Hippocampal formation (tissue), 2 donors: ENCODE measurements at places on chromosomes 12 and 14.

- no peak for DNase-seq
Measured at GRCh38 chr14:105165761-105166485, 2.7 kb downstream of the JAG2 start.

GRCh38 chr12:117421987-117422386 is 60.6 kb upstream of the NOS1 start:
- no peak for DNase-seq

GRCh38 chr12:33634544-33634943 is 194.9 kb upstream of the SYT10 start:
- DNase-seq = no peak

GRCh38 chr12:7096006-7096932 is 4.0 kb upstream of the C1R start:
- no peak for DNase-seq

DNA sequence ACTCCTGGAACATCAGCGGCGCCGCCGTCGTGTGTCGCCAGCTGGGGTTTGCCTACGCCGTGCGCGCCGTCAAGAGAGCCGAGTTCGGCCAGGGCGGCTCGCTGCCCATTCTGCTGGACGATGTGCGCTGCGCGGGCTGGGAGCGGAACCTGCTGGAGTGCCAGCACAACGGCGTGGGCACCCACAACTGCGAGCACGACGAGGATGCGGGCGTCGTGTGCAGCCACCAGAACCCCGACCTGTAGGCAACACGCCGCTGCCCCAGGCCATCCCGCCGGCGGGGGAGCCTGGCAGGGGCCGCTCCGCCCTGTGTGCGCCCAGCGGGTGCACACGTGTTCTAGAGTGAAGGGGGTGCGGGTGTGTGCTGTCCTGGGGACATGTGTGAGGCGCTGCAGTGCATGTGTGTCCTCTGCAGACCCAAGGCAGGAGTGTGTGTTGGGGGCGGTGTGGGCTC is 8.7 kb upstream of the CYP46A1 start:
- no peak for DNase-seq

- DNase-seq = no peak
Measured at GRCh38 chr14:21072781-21073339, 2.8 kb downstream of the ARHGEF40 start.

GRCh38 chr12:104055686-104056388 is 5.8 kb upstream of the GLT8D2 start:
- no peak for DNase-seq

- no peak for DNase-seq
Measured at GRCh38 chr14:100304825-100305323, 1.4 kb downstream of the SLC25A29 start.

DNA sequence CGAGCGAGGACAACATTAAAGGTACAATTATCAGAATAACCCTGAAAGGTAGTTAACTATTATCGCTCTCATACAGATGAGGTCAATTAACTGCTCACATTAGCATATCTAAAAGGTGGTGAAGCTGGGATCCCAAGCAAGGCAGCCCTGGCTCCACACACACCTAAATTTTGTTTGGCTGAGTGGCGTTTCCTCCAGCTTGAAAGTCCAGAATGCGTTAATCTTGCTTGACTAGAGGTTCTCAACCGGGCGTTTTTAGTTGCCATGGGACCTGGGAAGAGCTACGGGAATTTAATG is 531 bp downstream of the DLGAP5 start:
- no peak for DNase-seq

DNA sequence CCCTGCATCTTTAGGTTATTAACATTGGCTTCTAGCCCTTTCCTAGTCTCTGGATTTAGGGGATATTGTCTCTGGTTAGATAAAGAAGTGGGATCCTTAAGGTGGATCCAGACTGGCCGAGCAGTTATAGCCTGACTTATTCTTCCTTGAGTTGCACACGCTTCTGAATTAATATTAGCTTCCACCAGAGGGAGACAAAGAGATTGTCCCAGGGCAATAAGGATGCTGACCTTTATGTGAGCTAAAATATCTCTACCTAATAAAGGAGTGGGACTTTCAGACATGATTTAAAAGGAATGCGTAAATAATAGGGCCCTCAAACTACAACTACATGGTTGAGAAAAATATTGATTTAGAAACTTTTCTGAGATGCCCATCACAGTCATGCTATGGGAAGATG is 139.7 kb downstream of the SLCO1B3 start:
- DNase-seq = no peak

- no peak for DNase-seq
Measured at GRCh38 chr12:3296409-3296701, 194.6 kb upstream of the PRMT8 start.

GRCh38 chr12:41186026-41186425 is 2.1 kb upstream of the PDZRN4 start:
- no peak for DNase-seq

GRCh38 chr14:54936816-54937215 is 34.2 kb upstream of the GCH1 start:
- no peak for DNase-seq

GRCh38 chr12:5582018-5582417 is 150.1 kb downstream of the NTF3 start:
- no peak for DNase-seq

- no peak for DNase-seq
Measured at GRCh38 chr12:51048661-51049251, 629 bp downstream of the LETMD1 start.

DNA sequence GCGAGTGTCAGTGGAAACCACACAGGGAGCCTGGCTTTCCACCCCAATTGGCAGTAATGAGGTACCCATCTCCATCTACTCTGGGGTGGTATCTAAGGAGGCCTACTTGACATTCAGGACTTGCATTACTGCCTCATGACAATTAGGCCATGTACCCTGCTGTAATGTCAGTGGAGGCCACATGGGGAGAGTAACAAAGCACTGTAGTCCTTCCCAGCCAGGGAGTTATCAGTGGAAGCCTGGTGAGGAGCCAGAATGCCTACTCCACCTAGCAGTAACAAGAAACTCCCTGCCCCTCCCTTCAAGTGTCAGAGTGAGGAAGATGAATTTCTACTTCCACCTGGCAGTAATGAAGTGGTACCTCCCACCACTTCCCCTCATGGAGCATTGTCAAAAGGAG is 12.5 kb downstream of the TIMM9 start:
- DNase-seq = no peak

- DNase-seq = no peak
Measured at GRCh38 chr12:28242129-28242495, 51.9 kb downstream of the CCDC91 start.

- no peak for DNase-seq
Measured at GRCh38 chr14:91356181-91356763, 61.3 kb downstream of the CCDC88C start.

DNA sequence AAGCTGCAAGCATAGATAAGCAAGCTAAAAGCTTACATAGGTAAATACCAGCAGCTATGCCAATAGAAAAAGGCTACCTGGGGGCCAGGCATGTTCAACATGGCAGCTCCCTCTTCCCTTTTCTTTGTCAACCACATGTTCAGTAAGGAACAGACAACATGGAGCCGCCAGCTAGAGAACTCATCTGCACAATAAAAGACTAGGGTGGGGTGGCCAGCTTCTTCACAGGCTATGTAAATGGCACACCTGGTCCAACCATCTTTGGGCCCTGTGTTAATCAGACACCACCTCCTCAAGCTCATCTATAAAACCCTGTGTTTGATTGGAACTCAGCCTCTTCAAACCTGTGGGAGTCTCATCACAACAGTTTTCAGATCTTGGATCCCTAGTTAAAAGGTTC is 129.7 kb upstream of the TMPO start:
- no peak for DNase-seq

- DNase-seq = no peak
Measured at GRCh38 chr12:16030744-16031143, 119.6 kb downstream of the DERA start.

- DNase-seq = no peak
Measured at GRCh38 chr14:97970222-97970621, 1173.0 kb downstream of the VRK1 start.

GRCh38 chr12:101634724-101635123 is 40.0 kb downstream of the MYBPC1 start:
- DNase-seq = no peak

GRCh38 chr14:64423987-64424386 is 35.8 kb downstream of the MTHFD1 start:
- DNase-seq = no peak

DNA sequence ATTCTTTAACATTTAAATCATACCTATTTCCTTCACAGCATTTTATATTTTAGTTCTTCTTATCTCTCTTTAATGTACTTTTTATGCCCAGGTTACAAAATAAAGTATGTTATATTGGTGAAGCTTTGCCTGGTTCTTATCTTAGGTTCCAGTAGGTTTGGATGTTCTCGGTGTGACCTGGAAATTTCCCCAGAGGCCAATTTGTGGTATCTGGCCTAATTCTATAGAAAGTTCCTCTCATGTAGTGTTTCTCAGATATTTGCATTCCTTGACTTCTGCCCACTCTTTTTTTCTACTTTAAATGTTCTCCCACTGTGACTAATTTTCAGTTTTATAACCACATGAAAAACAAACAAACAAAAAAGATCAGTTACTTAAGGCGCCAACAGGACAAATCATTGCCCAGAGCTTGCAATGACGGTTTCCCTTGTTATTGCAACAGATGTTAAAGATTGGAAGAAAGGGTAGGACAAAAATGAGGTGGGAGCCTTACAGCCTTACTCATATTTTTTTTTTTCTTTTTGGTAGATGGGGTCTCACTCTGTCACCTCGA is 41.2 kb upstream of the PPM1H start:
- no peak for DNase-seq

DNA sequence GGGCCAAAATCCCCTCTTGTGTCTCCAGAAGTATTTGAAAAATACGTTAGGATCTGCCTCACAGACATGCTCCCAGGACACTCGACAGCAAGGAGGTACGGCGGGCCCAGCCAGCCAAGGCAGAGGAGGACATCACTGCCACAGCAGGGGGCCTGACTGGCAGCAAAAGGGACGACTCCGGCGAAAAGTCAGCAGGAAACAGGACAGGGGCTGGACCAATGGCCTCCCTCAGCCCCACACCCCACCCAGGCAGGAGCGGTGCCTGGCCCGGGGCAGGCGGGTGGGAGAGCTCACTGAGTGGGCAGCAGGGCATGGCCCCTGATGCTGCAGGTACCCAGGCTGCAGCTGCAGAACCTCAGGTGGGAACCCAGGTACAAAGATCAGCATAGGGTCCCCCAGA is 17.8 kb downstream of the BRF1 start:
- DNase-seq = no peak

DNA sequence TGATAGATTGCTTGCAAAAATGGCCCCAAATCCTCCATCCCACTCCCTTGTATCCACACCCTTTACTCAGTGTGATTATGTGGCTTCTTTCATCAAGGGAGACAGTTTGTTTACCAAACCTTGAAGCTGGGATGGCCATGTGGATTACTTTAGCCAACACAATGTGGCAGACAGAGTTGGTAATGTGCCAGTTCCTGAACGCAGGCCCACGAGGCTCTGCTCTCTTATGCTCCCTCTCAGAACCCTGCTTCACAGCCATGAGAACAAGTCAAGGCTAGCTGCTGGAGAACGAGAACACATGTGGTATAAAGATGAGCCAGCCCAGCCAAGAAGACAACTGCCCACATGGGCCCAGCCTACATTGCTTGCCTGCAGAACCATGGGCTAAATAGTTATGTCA is 162.3 kb downstream of the NDUFA12 start:
- no peak for DNase-seq

DNA sequence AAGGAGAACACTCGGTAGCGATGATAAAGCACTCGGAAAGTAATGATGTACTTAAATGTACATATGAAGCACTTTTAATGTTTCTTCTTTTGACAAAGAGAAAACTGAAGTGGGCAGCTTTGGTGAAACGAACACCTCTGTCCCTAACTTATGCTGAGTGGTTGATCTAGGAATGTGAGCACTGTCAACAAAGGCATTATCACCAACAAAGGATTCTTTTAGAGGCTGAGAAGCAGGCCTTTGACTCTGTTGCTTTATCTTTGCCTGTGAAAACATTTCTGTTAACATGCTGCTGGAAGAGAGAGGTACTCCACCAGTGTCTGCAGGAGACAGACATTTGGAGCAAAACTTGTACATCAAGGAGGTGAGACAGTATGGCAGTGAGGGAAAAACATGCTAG is 103.2 kb upstream of the VRK1 start:
- no peak for DNase-seq

GRCh38 chr12:114982760-114983159 is 298.8 kb upstream of the TBX3 start:
- DNase-seq = no peak

DNA sequence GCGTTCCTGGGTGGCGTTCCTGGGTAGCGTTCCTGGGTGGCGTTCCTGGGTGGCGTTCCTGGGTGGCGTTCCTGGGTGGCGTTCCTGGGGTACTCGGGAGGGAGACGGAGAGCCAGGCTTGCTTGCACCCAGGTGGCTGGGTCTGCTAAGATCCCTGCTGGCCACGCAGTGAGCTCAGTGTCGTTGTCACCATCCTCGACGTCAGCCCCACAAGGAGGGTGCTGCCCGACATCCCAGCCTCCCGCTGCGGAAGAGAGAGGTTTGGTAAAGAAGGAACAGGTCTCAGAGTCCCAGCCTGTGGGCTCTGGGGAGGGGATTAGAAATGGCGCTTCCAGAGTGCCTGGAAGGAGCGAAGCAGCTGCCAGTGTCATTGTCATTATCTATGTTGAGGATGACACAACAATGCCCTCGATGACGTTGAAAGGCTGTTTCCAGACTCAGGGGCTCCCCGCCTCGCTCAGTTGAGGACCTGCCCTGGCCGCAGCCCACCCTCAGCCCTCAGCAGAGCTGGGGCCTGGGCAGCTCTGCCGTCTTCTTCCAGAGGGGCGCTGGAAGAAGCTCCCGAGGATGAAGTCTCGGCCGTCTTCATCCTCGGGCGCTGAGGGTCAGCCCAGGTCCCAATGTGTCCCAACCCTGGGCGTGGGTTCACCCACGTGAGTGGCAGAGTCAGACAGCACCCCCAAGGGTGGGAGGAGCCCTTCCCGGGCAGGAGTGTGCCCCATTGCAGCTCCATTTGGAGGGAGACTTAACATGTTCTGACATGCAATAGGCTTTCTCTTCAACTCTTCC is 328.8 kb downstream of the ADGRD1 start:
- DNase-seq = no peak

DNA sequence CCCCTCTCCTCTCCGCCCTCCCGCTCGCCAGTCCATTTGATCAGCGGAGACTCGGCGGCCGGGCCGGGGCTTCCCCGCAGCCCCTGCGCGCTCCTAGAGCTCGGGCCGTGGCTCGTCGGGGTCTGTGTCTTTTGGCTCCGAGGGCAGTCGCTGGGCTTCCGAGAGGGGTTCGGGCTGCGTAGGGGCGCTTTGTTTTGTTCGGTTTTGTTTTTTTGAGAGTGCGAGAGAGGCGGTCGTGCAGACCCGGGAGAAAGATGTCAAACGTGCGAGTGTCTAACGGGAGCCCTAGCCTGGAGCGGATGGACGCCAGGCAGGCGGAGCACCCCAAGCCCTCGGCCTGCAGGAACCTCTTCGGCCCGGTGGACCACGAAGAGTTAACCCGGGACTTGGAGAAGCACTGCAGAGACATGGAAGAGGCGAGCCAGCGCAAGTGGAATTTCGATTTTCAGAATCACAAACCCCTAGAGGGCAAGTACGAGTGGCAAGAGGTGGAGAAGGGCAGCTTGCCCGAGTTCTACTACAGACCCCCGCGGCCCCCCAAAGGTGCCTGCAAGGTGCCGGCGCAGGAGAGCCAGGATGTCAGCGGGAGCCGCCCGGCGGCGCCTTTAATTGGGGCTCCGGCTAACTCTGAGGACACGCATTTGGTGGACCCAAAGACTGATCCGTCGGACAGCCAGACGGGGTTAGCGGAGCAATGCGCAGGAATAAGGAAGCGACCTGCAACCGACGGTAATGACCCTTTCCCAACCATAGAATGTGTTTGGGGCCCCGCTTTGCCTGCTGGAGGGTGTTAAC is 615 bp downstream of the CDKN1B start:
- DNase-seq = no peak
